PC-3 (cell line): ENCODE measurements at places on chromosomes 11 and 22. TPM values are rescaled to one million over a fixed set of nuclear protein-coding genes. Genes with fewer than 3 reads are reported as not detected.

Gene HBG1
- not detected in 2 replicates for total RNA-seq

Gene CD3D
- not detected in 2 replicates for total RNA-seq

Gene TNRC6B
- total RNA-seq: 15.1 and 21.3 TPM in 2 replicates

Gene KRTAP5-2
- total RNA-seq: not detected in 2 replicates

Gene PITPNB
- 15.3 and 22.7 TPM in 2 replicates for total RNA-seq

Gene MAPK12
- total RNA-seq: 22.4 and 22.5 TPM in 2 replicates

Gene CHRM1
- total RNA-seq: not detected in 2 replicates

Gene SAA4
- not detected in 2 replicates for total RNA-seq

- H3K4me1 ChIP-seq: peaks cover 43% of the 10 kb centered on the region
- H3K27me3 ChIP-seq: no peaks in the 10 kb centered on the region
- no peak overlapping the region for H3K4me3 ChIP-seq
- H3K27ac ChIP-seq: no peak overlapping the region
- DNase-seq: no peak
- no peaks in the 10 kb centered on the region; the same call in 1 of the 2 replicates for H3K36me3 ChIP-seq
Observed at GRCh38 chr11:10487002-10487647, 32.1 kb downstream of the AMPD3 start.

DNA sequence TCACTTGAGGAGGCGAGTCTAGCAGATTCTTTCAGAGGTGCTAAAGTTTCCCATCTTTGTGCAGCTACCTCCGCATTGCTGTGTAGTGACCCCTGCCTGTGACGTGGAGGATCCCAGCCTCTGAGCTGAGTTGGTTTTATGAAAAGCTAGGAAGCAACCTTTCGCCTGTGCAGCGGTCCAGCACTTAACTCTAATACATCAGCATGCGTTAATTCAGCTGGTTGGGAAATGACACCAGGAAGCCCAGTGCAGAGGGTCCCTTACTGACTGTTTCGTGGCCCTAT, 8.9 kb upstream of the SAMM50 start:
- no peaks in the 10 kb centered on the region for H3K36me3 ChIP-seq
- H3K27me3 ChIP-seq: no peaks in the 10 kb centered on the region
- no peak overlapping the region for H3K27ac ChIP-seq
- H3K4me3 ChIP-seq: no peak overlapping the region

- H3K4me1 ChIP-seq: peaks cover 13% of the 10 kb centered on the region
- peak; percentile 44 for DNase-seq
- peak overlapping the region; percentile 18; the same call in 1 of the 2 replicates for H3K4me3 ChIP-seq
Observed at GRCh38 chr11:61555051-61555969, 25.6 kb downstream of the SYT7 start.

DNA sequence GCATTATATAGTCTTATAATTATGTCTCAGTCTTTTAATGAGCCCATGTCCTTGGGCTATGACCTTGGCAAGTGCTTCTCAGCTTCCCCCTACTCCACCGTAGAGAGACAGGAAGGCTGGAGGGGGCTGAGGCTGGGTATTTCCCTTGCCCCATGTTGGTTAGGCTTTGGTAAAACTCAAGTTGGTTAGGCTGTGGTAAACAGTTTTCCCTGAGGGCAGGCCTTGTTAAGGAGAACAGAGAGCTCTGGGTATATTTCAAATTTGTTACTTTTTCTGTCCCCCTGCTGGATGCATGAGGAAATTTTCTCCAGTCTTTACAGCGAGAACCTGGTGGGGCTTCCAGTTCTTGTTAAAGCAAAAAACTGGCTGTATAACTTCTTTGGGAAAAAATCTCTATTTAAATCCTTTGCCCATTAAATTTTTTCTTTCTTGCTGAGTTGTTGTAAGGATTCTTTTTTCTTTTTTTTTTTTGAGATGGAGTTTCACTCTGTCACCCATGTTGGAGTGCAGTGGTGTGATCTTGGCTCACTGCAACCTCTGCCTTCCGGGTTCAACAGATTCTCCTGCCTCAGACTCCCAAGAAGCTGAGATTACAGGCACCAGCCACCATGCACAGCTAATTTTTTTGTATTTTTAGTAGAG, 12.2 kb upstream of the DCHS1 start:
- peak; percentile 52 for DNase-seq
- H3K27ac ChIP-seq: no peak overlapping the region
- no peaks in the 10 kb centered on the region for H3K36me3 ChIP-seq
- H3K27me3 ChIP-seq: no peaks in the 10 kb centered on the region

DNA sequence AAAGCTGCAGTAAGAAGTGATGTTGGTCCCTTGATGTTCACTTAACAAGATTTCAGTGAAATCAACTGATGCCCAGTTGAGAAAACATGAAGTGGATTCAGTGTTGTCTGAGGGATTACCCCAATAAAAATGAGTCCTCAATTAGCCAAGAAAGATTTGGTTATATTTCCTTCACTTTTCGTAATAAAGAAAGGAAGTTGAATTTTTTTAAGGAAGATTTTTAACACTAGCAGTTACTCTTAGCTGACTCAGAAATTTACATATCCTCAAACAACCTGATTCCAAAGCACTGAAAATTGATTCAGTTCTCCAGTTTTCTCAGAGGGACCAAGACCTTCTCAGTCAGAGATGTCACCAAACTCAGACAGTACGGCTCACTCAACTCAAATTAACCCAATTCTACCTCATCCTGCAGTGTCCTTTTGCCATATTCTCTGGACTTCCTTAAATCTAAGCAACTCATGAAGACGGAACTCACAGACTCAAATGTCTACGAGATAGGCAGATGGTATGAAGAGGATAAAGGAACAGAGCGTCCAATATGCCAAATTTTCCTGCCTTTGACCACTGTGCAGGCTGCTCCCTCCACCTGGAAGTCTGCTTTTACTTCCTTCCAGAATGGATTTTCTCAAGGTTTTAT, 22.8 kb downstream of the SLC5A4 start:
- H3K36me3 ChIP-seq: no peaks in the 10 kb centered on the region
- H3K4me3 ChIP-seq: no peak overlapping the region
- no peak overlapping the region for H3K27ac ChIP-seq
- no peak for DNase-seq
- peaks cover 65% of the 10 kb centered on the region for H3K27me3 ChIP-seq

DNA sequence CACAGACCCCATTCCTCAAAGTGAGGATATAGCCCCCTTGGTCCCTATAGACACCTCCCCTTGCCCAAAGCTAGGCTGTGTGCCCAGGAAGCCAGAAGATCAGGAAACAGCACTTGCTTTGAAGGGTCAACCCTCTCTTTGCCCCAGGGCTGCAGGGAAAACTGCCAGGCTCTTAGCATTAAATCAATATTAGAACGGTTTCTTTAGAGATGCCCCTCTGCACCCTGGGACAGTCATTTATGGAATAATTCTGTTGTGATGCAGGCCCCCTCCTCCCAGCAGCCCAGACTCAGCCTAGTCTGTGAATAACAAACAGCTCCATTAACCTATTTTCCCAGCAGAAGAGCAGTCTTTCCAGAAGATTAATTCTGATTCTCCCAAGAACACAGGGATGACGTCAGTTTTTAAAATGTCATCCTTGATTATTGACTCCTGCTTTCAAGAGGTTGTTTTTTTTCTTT, 11.6 kb upstream of the CAPN5 start:
- DNase-seq: no peak
- no peaks in the 10 kb centered on the region for H3K4me1 ChIP-seq
- no peak overlapping the region for H3K4me3 ChIP-seq
- no peak overlapping the region for H3K27ac ChIP-seq
- no peaks in the 10 kb centered on the region for H3K27me3 ChIP-seq
- H3K36me3 ChIP-seq: no peaks in the 10 kb centered on the region

DNA sequence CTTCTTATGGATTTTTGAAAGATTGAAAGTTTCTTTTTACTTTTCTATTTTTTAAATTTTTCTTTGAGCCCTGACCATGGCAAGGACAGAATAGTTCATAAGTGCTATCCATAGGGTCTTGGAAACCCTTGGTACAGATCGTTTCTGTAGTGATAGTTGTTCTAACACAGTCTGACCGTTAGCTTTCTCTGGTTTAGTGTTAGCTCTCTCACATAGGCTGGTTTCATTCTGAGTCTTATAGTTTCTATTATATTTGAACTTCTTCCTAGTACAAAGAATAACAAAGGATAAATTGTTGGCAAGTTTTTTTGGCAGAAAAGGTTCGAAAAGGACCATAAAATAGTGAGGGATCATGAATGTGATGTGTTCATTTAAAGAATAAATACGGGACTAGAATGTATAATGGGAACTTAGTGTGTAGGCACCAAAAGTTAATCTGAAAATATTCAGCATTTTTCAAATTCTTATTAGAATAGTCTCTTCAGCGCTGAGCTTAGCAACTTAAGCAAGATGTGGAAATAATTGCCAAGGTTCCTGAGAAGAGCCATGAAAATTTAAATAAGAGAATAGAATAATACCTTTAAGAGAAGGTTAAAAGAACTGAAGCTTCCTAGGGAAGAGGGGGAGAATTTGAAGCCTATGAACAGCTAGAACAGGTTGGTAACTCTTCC, 24.1 kb downstream of the FDX1 start:
- H3K27me3 ChIP-seq: no peaks in the 10 kb centered on the region
- H3K4me3 ChIP-seq: no peak overlapping the region
- no peaks in the 10 kb centered on the region for H3K4me1 ChIP-seq
- DNase-seq: no peak
- no peaks in the 10 kb centered on the region; the same call in 1 of the 2 replicates for H3K36me3 ChIP-seq
- H3K27ac ChIP-seq: no peak overlapping the region

DNA sequence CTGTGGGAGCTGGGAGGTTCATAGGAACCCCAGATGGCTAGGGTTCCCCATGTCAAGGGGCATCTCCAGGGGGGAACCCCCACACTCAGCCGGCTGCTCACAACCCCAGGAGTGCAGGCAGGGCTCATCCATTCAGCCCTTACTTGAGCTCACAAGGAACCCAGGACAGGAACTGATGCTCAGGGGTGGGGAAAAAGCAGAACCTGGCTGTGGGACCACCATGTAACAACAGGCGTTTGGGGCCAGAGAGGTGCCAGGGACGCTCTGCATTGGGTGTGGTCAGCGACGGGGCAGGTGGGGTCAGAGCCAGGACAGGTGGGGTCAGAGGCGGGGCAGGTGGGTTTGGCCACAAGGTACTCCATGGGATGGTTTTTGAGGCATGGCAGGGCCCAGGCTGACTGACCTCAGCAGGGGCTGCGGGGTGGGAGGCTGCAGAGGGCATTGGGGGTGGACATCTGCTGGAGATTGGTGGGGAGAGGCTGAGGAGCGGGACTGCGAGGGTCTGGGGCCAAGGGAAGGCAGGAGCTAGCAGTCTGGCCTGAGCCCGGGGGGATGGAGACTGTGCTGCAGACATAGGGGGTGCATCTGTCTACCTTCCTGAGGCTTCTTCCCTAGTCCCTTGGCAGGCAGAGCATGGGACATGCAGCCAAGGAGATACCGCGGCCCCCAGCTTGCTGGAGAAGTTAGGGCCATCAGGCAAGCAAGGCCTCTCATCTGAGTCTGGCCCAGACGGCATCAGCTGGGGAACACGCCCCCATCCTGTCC, 34.0 kb upstream of the CARS1 start:
- no peaks in the 10 kb centered on the region for H3K27me3 ChIP-seq

DNA sequence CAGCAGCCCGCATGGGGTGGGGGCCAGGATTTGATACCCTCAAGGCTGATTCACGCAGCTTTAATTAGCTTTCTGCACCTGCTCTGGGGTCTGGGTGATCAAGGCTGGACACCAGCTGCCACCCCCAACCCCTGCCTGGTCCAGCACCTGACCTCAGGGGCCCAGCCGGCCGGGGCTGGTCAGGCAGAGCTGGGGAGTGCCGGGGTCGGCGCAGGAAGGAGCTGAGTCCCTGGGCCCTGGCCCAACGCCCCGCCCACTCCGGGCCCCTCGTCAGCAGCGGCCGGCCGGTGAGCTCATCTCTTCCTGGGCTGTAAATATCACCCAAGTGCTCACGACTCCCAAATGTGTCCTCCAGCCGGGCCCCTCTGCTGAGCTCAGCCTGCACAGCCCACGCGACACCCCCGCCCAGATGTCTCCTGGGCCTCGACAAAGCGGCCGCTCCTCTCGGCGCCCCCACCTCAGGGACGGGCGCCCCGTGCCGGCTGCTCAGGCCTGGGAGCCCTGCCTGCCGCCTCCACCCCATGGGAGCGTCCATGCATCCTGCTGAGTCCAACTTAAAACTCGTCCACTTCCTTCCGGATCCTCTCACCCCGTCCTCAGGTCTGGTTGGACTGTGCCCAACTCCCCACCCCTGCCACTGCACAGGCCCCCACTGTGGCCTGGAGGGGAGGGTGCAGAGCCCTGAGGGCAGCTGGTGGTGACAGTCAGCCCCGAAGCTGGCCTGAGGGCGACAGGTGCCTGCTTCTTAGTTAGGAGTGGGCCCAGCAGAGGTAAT, 29.0 kb downstream of the RTN4R start:
- H3K36me3 ChIP-seq: no peaks in the 10 kb centered on the region
- DNase-seq: no peak
- H3K4me3 ChIP-seq: no peak overlapping the region
- no peaks in the 10 kb centered on the region for H3K27me3 ChIP-seq
- peaks cover 4% of the 10 kb centered on the region; the same call in 1 of the 2 replicates for H3K4me1 ChIP-seq
- H3K27ac ChIP-seq: no peak overlapping the region

GRCh38 chr11:75632450-75632849, 36.4 kb downstream of the MAP6 start:
- H3K4me1 ChIP-seq: no peaks in the 10 kb centered on the region
- H3K36me3 ChIP-seq: no peaks in the 10 kb centered on the region
- H3K27me3 ChIP-seq: no peaks in the 10 kb centered on the region

GRCh38 chr22:50018608-50019285, 6.2 kb upstream of the IL17REL start:
- H3K27ac ChIP-seq: no peak overlapping the region
- no peak for DNase-seq
- no peak overlapping the region for H3K4me3 ChIP-seq
- H3K36me3 ChIP-seq: no peaks in the 10 kb centered on the region

DNA sequence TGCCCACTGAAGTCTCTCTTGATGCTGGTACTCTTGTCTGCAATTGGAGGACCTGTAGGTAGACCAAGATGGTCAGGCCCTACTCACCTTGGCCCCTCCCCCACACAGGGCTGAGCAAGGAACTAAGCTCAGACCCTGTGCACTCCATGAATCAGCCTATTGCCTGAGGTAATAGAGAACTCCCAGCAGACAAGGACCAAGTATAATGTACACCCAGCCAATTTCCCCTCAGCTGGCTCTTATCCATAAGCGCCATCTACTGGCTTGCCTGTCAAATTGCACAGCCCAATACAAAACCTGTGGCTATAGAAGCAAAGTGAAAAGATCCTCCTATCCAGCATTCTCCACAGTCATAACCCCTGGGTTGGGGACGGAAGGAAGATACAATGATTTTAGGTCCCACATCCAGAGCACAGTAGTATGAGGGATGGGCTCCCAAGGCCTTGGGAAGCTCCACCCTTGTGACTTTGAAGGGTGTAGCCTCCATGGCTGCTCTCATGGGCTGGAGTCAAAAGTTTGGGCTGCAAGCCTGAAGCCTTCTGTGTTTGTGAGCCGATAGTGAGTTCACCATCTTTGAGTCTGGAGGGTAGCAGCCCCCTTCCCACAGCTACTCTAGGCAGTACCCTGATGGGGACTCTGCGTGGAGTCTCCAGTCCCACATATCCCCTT, 56.0 kb downstream of the GLYATL2 start:
- H3K36me3 ChIP-seq: no peaks in the 10 kb centered on the region
- peak; percentile 91 for DNase-seq
- H3K27ac ChIP-seq: peak overlapping the region; percentile 69
- no peak overlapping the region for H3K4me3 ChIP-seq

- no peaks in the 10 kb centered on the region for H3K27me3 ChIP-seq
- peak overlapping the region; percentile 40 for H3K4me3 ChIP-seq
- H3K36me3 ChIP-seq: no peaks in the 10 kb centered on the region
Observed at GRCh38 chr11:12802418-12803085, 128.3 kb downstream of the TEAD1 start.

GRCh38 chr22:28112548-28113043, 193.5 kb upstream of the PITPNB start:
- H3K36me3 ChIP-seq: no peaks in the 10 kb centered on the region
- peak; percentile 53 for DNase-seq
- H3K27me3 ChIP-seq: no peaks in the 10 kb centered on the region
- peaks cover 9% of the 10 kb centered on the region; the same call in 1 of the 2 replicates for H3K4me1 ChIP-seq
